IMR-90 (cell line): ENCODE measurements at places on chromosomes 4 and X. TPM values are rescaled to one million over a fixed set of nuclear protein-coding genes. Genes with fewer than 3 reads are reported as not detected.

PPID gene
- 11.8 and 22.8 TPM in 2 replicates for total RNA-seq

DNA sequence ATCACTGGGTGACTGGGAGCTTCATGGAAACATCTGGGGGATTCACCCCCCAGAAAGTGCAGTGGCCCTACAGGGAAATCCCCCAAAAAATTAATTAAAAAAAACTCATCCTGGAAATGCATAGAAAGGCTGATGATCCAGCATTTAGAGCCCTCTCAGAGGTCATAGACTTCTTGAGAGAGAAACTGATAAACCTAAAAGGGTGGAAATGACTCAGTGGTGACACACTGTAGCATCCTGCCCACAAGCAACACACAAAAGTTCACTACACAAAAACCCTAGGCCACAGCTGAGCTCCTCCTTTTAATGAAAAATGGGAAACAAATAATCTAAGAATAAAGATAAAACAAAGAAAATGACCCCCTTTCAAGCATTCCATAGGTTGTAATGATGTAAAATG, 911.5 kb downstream of the GLUD2 start:
- H3K27me3 ChIP-seq = no peaks in the 10 kb centered on the region
- H3K4me3 ChIP-seq = no peak overlapping the region
- DNase-seq = no peak
- no peaks in the 10 kb centered on the region for H3K4me1 ChIP-seq
- H3K36me3 ChIP-seq = no peaks in the 10 kb centered on the region

GRCh38 chrX:149453030-149453429, 52.1 kb downstream of the IDS start:
- H3K4me1 ChIP-seq = no peaks in the 10 kb centered on the region
- H3K27ac ChIP-seq = no peak overlapping the region
- H3K36me3 ChIP-seq = no peaks in the 10 kb centered on the region
- no peaks in the 10 kb centered on the region for H3K27me3 ChIP-seq
- no peak overlapping the region for H3K4me3 ChIP-seq

DNA sequence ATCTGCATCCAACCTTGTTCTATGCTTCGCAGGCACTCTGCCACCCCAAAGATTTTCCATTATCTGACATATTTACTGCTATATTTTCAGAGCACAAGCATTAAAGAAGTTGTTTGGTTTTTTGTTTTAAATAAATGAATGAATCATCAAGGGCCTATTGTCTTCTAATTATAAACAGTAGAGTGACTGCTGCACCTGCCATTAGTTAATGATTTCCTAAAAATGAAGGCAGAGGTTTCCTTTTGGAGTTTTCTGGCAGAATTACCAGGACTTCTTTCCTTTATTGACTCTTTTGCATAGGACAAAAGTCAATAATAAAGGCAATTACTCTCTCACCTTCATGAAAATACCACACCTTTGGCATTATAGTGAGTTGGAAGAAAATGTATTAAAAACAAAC, 238.1 kb downstream of the INPP4B start:
- no peaks in the 10 kb centered on the region for H3K36me3 ChIP-seq
- no peaks in the 10 kb centered on the region for H3K27me3 ChIP-seq
- H3K4me3 ChIP-seq = no peak overlapping the region
- DNase-seq = no peak
- H3K4me1 ChIP-seq = no peaks in the 10 kb centered on the region
- no peak overlapping the region for H3K27ac ChIP-seq

DNA sequence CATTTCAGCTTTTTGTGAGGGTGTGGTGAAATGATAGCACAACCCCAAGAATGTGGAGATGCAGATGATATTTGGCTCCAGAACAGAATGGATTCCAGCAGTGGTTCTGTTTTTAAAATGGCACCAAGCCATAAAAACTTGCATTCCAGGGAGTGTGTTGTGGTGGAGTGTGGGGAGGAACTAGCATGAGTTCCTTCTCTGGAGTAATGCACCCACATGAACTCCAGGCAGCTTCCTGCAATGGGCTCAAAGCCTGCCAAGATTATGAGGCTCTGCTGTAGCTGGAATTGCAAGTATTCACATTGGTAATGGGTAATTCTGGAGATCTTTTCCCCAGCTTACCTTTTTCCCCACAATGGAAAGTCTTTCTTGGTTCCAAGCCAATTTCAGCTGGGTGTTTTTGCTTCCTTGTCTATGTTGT, 161.4 kb downstream of the RAB28 start:
- no peaks in the 10 kb centered on the region for H3K27me3 ChIP-seq
- H3K36me3 ChIP-seq = no peaks in the 10 kb centered on the region
- no peak overlapping the region for H3K4me3 ChIP-seq
- no peaks in the 10 kb centered on the region for H3K4me1 ChIP-seq

SH3RF1 gene
- total RNA-seq = 29.8 and 30.0 TPM in 2 replicates

SPIN2B gene
- 3.0 and 7.2 TPM in 2 replicates for total RNA-seq

- H3K36me3 ChIP-seq = no peaks in the 10 kb centered on the region
- no peaks in the 10 kb centered on the region for H3K27me3 ChIP-seq
- peak; percentile 60 for DNase-seq
- H3K4me3 ChIP-seq = no peak overlapping the region; the same call in 1 of the 2 replicates
- H3K4me1 ChIP-seq = peaks cover 4% of the 10 kb centered on the region; the same call in 1 of the 2 replicates
Observed at GRCh38 chr4:17323554-17324385, 188.1 kb downstream of the QDPR start.

GRCh38 chr4:2354118-2354517, 64.3 kb downstream of the ZFYVE28 start:
- no peak for DNase-seq
- H3K27me3 ChIP-seq = peaks cover 3% of the 10 kb centered on the region
- H3K27ac ChIP-seq = no peak overlapping the region
- H3K36me3 ChIP-seq = no peaks in the 10 kb centered on the region
- H3K4me1 ChIP-seq = no peaks in the 10 kb centered on the region

SORBS2 gene
- total RNA-seq = under 0.01 and 0.18 TPM in 2 replicates

ADH7 gene
- total RNA-seq = not detected in 2 replicates
